ENCODE measurements at places on chromosomes 13 and 19. TPM values are rescaled to one million over a fixed set of nuclear protein-coding genes. Genes with fewer than 3 reads are reported as not detected.

GRCh38 chr13:24784319-24784718 is 20.4 kb downstream of the RNF17 start:
- DNase-seq: no peak

GRCh38 chr13:30698488-30699005 is 36.8 kb upstream of the ALOX5AP start:
- DNase-seq: no peak

DNA sequence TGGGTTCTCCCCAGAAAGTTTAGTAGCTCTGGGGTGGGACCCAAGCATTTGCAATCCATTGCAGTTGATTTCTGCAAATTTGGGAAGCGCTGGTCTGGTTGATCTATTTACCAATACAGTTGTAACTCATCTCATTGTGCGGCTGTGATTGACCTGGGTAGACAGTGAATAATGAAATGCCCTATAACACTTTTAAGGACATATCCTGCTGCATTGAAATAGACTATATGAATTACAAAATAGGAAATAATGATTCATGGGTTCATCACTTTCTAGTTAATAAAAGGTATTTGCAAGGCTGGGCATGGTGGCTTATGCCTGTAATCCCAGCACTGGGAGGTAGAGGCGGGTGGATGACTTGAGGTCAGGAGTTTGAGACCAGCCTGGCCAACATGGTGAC is 59.0 kb upstream of the FARP1 start:
- DNase-seq: no peak

DNA sequence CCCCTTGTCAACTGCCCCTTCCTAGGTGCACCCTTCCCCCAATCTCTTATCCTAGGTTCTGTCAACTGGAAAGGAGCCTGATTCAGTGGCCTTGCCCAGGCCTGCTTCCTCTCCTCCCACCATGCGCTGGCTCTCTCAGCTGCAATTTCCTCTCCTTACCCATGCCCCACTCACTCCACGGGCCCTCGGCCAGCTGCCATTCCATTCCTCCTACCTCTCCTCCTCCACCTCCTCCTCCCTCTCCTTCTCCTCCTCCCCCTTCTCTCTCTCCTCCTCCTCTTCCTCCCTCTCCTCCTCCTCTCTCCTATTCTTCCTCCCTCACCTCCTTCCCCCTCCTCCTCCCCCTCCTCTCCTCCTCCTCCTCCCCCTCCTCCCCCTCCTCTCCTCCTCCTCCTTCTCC is 9.6 kb upstream of the TIMM44 start:
- DNase-seq: no peak

GRCh38 chr13:40974460-40975407 is 44.4 kb downstream of the ELF1 start:
- no peak for DNase-seq

DNA sequence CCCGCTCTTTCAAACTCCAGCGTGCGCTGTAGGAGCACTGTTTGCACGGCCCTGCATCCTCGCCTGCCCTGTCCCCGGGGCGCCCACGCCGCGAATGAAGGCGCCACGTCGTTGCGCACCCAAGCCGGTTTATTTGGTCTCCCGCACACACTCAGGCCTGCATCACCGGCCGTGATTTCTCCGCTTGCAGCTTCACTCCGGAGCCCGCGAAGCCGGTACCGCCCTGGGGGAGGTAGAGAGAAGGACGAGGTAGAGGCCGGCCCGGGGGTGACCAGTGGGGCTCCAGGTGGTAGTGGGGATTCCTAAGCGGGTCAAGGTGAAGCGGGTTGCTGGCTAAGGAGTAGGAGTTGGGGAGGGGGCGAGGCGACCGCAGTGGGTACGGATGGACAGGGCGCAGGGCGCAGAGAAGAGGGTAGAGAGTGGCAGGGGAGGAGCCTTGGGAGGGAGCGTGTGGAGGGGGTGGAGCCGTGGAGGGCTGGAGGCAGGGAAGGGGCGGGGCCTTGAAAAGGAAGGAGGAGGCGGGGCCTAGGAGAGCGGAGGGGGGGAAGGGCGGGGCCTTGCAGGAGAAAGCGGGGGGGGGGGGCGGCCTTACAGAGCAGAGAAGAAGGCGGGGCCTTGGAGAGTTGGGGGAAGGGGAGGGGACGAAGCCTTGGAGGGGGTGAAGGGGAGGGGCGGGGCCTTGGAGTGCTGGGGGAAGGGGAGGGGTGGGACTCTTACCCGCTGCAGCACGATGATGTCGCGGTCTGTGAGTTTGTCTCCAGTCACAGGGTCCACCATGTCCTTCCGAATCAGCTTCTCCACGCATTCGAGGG is 24.6 kb downstream of the NOSIP start:
- DNase-seq: no peak

- no peak for DNase-seq
Observed at GRCh38 chr19:57759096-57759495, 10.4 kb upstream of the ZNF586 start.

- DNase-seq: no peak
Observed at GRCh38 chr13:112626124-112626523, 38.2 kb upstream of the TUBGCP3 start.

- DNase-seq: no peak
Observed at GRCh38 chr13:90857921-90858320, 489.6 kb upstream of the MIR17HG start.

GRCh38 chr19:52622261-52622660 is 15.9 kb downstream of the ZNF83 start:
- DNase-seq: no peak

GRCh38 chr19:5369962-5370367 is 29.4 kb upstream of the PTPRS start:
- no peak for DNase-seq

DNA sequence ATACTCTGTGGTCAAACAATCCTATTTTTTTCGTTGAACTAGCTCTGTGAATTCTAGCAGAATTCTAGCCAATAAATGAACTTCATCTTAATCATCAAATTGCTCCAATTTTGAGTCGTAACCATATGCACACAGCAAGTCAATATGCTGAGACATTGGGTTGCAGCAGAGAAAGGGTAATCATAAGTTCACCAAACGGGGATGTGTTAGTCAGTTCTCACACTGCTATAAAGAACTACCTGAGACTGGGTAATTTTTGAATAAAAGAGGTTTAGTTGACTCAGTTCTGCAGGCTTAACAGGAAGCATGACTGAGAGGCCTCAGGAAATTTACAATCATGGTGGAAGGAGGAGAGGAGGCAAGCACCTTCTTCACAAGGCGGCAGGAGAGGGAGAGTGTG is 67.7 kb upstream of the ABCC4 start:
- DNase-seq: no peak

DNA sequence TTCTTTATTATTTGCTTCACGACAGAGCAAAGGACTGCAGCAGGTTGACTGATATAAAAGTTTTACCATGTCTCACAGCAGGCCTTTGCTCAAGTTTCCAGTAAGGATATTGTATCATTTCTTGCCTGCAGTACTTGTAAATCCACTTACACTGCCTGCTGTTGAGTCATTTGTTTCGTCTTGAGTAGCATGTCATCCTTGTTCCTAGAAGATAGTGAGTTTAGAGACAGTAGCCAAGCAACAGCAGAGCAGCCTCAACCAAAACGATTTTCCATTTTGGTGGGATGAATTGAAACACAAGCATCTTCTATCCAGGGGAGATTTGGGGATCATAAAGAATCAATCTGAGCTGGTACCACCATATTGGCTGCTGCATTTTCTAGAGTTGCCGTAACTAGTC is 24.0 kb upstream of the ALOX5AP start:
- no peak for DNase-seq

- DNase-seq: no peak
Observed at GRCh38 chr13:54927538-54927937, 1898.9 kb downstream of the OLFM4 start.

DNA sequence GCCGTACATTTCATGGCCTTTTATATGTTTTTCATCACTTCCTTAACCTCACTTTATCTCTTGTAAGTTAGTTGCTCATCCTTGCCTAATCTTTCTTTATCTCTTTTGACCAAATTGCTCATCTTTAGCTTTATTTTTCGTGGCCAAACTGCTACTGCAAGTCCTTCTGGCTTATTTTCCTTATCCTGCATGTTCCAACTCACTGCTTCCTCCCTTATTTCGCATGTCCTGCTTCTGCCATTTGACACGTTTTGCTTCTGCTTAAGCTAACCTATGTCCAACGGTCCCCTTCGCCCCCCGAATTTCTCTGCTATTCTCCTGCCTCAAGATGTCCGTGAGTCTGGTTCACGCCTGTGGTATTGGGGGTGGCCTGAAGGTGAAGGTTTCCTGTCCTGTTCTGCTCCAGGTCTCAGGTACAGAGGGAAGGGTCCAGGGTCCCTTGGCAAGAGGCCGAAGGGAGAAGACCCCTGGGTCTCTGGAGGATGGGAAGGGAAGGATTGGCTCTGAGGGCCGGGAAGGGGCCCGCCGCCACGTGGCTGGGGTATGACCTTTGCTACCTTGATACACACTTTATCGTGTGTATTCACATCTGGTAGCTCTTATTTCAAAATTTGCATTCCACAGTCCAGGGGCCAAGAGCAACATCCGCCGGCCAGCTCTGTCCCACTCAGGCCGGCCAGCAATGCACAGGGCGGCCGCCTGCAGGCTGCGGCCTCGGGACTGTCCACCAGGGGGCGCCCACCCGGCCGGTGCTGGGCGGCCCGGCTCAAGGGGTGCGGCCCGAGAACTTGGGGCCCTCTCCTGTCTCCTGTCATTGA is 2.9 kb upstream of the C19orf85 start:
- no peak for DNase-seq

GRCh38 chr13:23889615-23890607 is 711 bp upstream of the MIPEP start:
- no peak for DNase-seq

GRCh38 chr13:111858571-111858970 is 208.4 kb upstream of the SOX1 start:
- no peak for DNase-seq

GRCh38 chr19:14416817-14417231 is 2.3 kb downstream of the DDX39A start:
- peak; percentile 85 for DNase-seq

GRCh38 chr13:76672420-76672819 is 213.8 kb downstream of the KCTD12 start:
- no peak for DNase-seq

GRCh38 chr13:60174113-60174512 is 10.4 kb upstream of the DIAPH3 start:
- DNase-seq: no peak

DNA sequence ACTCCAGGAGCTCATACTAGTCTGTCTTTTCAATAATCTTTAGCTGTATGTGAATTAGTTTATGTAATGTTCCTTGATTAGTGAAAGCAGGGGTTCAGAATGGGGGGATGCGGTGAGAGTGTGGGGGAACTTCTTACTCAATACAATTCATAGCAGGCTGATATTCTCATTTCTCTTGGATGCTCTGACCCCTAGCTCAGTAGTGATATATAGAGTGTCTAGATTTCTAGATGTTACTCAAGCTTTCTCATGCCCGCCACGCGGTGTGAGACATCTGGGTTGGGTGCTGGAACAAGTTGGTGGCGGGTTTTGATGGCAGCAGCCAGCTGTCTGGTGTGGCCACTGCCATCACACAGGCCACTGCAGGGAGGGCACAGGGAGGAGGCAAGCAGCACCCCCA is 39.3 kb upstream of the FLT1 start:
- no peak for DNase-seq

GRCh38 chr19:2329149-2329478 is 630 bp downstream of the SPPL2B start:
- no peak for DNase-seq

GRCh38 chr19:47240996-47241918 is 10.3 kb upstream of the BBC3 start:
- no peak for DNase-seq

DNA sequence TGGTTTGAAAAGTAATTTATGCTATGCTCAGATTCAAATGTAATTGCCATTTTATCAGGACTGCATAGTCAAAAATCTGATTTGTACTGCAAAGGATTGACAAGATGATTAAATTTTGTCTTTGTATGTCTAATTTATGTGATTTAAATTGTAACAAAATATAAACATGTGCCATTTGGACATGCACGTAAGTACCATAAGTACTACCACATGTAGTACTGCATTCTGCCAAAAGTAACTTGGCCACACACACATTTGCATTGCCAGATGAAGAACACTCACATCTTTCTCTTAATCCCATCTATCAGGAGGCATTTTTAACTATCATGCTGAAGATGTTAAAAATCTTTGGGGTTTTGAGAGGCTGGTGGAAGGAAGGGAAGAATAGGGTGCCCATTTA is 133.3 kb downstream of the KLF12 start:
- no peak for DNase-seq

DNA sequence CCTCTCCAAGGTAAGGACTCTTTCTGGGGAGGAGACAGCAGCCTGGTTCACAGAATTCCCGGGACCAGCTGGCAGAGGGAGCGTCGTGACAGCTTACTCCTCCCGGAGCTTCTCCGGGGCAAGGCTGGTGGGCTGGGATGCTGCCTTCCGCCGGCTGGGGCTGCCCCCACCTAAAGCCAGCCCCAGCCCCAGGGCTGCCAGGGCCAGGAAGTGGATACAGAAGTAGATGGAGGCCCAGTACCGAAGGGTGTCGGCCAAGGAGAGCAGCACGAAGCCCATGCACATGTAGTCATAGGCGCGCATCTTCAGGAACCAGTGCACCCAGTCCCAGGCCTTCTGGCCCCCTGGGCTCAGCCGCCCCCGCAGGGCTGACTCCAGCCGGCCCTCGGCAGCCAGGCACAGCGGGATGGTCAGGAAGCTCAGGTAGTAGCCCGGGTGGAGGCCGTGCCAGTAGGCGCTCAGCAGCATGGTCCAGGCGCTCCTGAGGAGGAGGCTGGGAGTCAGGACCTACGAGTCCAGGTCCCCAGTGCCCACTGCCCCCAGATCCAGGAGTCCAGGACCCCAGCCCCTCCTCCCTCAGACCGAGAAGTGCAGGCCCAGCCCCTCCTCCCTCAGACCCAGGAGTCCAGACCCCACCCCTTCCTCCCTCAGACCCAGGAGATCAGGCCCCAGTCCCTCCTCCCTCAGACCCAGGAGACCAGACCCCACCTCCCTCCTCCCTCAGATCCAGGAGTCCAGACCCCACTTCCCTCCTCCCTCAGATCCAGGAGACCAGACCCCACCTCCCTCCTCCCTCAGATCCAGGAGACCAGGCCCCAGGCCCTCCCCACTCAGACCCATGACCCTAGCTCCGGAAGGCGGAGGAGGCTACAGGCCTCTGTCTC is 1.2 kb upstream of the TMC4 start:
- DNase-seq: no peak

Gene ATP1A3
- total RNA-seq: 4.7 TPM

Gene PDE4C
- 0.98 TPM for total RNA-seq

Gene S1PR4
- total RNA-seq: not detected

Gene MAST3
- total RNA-seq: 9.6 TPM

Gene PLA2G4C
- total RNA-seq: 7.1 TPM

Gene NXNL1
- not detected for total RNA-seq

Gene DPRX
- total RNA-seq: not detected

Gene TMEM86B
- total RNA-seq: 2.9 TPM

Gene DCAF15
- 20.6 TPM for total RNA-seq

All from vagina (tissue), 2 donors.